ENCODE measurements at places on chromosomes 11 and 22.

GRCh38 chr11:13339195-13340153, 61.9 kb downstream of the BMAL1 start:
- DNase-seq: peak; percentile 40

DNA sequence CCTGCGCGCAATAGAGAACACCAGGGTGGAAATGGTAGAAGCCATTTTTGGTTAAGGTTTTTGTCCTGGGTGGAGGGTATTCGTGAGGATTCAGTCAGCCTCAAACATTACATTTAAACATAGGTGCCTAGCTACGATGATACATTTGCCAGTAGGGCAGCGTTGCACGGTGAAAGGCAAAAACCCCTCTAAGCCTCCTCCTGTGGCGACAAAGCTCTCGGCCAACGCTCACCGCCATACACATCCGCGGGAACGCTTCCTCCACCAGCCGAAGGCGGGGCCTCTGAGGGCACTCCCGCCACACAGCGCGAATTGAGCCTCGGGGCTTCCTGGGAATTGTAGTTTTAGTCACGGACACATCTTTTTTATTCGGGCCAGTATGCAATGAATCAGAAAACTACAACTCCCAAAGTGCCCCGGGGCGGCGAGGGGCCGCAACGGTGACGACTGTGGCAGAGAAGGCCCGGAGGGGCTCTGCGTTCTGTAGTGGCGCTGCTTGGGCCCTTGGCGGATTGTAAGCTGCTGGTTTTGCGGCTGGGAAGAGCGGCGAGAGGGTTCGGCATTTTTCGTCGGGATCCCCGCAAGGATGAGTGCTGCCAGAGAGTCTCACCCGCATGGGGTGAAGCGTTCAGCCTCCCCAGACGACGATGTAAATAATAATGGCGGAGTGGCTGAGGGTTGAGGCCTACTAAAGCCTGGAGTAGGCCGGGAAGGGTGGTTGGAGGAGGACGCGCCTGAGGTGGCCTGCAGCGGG, at the start of gene C11orf58:
Gene C11orf58, plus strand, starts transcription at position 455 of the 754 bp plus-strand sequence. Its CDS starts 132 bp downstream, at position 587.
- peak; percentile 99 for DNase-seq

DNA sequence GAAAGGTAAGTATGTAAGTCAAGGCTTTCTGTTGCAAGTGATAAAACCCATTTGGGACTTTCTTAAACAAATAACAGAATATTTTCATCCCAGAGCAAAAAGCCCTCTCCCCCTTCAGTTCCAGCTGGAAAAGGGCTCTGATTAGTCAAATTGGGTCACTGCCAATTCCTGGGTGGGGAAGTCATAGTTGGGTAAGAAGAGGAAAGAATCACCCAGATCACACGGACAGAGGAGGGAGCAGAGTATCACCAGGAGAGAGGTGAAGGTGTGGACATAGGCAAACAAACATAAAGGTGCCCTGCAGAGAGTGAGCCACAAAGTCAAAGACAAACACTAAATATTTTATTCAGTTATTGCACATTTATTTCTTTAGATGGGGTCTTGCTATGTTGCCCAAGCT, 36.3 kb upstream of the SORL1 start:
- DNase-seq: no peak

GRCh38 chr11:100719809-100720221, 32.7 kb downstream of the ARHGAP42 start:
- DNase-seq: peak; percentile 69

DNA sequence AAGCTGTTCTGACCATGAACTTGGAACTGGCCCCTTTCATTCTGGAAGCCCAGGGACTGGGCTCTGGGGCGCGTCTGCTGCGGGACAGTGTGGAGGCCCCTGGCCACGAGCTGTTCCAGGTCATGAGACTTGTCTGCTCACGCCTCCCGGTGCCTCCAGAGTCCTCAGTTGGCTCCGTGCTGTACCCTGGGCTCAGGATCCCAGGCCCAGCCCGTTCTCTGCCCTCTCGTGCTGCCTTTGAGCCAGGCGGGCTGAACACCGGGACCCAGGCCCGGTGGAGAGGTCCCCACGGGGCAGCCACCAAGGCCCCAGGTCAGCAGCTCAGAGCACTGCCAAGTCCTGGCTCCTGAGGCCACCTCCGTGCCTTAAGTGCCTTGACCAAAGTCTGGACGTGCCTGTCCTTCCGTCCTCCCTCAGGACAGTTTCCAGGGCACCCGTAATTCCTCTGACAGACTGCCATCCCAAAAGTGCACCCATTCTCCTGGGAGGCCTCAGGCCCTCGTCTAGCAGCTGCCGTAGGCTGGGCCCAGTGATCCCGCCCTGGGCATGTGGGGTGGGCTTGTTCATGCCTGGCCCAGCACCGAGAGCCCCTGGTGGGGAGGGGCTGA, 36.3 kb upstream of the PPARA start:
- no peak for DNase-seq

- no peak for DNase-seq
Observed at GRCh38 chr11:131955904-131956303, 585.5 kb downstream of the NTM start.

DNA sequence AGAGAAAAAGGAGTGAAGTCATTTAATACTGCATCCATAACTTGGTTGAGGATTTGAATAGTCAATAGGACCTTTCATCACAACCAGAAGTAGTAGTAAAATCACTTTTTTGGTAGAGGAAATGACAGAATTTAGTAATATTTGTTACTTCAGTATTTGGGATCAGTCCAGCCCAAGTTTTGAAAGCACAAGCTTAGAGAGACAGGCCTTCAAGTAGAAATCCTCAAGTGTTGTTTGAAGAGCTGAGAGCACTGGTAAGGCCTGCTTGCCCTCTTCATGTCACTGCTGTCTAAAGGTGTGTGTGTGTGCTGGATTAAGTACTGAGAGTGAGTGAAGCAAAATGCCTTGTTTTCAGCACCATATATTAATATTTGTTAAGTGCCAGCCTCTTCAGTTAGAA, 137.3 kb downstream of the WNT11 start:
- DNase-seq: no peak

DNA sequence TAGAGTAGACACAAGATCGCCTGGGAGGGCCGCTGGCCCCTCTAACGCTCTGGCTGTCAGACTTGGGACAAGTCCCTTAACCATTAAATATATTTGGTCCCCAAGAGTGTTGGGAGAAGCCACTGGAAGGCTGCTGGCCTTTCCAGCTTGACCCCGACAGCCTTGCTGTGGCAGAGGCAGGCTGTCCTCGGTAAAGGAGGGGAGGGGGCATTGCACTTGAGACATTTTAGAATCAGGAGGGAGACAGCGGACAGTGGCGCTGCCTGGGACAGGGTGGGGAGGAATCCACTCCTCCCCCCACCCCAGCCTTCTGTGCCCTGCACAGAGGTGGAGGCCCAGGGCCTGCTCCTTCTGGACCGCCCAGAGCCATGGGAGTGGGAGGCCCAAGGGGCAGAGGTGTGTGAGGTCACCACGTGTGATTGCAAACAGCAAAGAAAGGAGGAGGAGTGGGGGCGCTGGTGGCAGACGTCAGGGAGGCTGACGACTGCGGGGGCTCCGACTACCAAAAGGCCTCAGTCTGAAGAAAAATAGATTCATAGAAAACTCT, 28.9 kb downstream of the APOL1 start:
- DNase-seq: no peak

DNA sequence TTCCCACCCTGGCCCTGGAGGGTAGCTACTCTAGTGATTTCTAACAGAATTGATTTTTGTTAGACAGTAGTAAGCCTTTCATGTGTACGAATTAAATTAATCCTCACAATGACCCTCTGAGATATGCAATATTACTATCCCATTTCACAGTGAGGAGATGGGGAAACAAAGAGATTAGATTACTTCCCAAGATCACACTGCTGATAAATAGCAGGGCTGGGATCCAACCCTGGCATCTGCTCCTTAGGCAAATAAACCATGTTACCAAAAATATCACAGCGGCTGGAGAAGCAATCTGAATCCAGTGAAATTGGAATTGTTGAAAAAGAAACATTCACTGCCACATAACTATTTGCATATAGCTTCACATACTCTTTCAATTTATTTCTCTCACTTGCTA, 12.8 kb upstream of the CAVIN3 start:
- no peak for DNase-seq

DNA sequence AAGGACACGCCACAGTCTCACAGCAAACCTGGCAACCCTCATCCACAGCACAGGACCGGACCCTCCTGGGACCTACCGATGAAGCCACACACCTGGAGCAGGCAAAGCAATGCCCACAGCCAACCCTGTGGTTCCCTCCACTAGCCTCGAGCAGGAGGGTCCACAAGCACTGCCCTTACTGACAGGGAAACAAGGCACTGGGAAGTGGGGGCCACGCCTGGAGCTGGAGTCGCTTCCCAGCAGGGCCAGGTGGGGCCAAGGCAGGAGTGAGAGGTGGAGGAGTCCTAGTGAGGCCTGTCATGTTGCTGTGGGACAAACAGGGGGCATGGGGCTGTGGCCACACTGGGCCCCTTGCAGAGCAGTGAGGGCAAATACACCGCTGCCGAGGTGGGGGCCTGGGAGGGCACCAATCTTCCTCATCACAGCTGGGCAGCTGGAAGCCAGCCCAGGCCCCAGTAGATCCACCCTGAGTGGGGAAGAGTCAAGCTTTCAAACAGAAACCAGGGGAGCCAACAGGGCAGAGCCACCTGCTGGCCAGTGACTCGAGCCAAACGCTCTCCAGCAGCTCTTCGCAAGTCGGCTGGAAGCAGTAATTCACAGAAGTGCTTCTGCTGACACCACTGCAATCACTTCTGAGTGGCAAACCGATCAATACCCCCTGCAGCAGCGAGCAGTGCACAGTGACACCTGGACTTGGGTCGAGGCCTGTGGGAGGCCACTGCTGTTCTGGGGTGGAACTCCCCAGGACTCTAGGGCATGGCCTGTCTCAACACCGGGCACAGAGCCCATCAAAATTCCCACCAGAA, 13.7 kb downstream of the SULT4A1 start:
- DNase-seq: peak; percentile 39

GRCh38 chr11:98036810-98037209, 983.9 kb upstream of the CNTN5 start:
- DNase-seq: no peak

GRCh38 chr11:115918576-115918975, 414.4 kb upstream of the CADM1 start:
- DNase-seq: no peak

DNA sequence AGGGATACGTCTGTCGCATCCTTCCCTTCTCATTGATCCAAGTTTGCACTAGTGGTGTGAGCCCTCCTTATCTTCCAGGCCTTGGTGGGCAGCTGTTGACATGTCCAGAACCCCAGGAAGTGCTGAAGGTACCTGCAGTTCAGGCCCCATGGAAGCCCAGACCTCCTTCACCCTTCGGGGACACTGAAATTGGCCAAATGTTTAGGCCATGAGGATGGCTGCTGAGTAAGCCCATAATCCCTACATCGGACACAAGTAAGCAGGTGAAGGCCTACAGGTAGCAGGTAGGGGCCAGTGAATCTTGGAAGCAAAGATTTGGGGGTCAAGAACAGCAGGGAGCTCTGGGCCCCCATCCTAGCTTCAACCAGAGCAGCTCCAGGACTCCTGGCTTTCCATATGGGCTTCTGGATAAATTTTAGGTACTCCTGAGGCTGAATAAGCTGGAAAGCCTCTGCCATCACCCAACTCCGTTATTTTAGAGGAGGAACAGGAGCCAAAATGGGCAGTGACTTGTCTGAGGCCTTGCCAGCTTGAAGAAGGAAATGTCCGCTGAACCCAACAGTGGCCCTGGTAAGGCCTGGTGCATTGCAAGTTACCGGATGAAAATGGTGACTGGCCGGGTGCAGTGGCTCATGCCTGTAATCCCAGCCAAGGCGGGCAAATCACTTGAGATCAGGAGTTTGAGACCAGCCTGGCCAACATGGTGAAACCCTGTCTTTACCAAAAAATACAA, 45.2 kb downstream of the MORC2 start:
- no peak for DNase-seq

DNA sequence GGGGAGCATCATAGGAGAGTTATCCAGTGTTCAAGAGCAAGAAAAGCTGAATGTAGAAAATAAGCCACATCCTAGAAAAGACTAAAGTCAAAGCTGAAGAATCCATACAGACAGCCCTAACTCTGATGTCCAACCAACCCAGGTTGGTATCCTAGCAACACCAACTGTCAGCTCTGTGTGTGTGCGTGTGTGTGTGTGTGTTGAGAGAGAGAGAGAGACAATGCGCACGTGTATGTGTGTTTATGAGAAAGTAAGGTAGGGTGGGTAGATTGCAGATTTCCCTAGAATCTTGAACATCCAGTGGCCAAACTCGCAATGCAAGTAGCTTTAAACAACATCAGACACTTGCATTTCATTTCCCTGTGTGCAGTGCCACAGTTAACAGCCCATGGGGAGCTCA, 274.9 kb downstream of the FAM181B start:
- DNase-seq: no peak

DNA sequence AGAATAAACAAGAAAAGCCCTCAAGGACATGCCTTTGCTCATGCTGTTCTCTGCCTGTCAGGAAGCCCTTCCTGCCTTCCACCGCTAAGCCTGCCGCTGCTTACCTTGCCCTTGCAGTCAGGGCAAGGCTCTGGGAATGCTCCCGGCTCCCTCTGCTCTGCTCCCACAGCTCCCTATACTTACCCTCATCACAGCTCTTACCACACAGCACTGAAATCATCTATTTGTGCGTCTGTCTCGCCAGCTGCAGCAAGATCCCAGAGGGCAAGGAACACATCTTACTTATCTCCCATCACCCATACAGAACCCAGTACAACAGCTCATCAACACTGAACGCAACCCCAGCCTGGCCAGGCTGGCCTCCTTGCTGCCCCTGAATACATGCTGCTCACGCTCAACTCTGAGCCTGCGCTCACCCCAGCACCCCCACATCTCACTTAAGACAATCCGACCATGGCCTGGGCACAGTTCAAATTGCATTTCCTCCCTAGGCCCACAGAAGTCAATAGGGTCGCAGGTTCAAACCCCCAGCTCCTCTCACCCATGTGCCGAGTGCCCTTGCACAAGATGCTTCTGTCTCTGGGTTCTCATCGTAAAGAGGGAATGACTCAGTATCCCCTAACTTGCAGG, 161.8 kb downstream of the IGLL1 start:
- DNase-seq: no peak

DNA sequence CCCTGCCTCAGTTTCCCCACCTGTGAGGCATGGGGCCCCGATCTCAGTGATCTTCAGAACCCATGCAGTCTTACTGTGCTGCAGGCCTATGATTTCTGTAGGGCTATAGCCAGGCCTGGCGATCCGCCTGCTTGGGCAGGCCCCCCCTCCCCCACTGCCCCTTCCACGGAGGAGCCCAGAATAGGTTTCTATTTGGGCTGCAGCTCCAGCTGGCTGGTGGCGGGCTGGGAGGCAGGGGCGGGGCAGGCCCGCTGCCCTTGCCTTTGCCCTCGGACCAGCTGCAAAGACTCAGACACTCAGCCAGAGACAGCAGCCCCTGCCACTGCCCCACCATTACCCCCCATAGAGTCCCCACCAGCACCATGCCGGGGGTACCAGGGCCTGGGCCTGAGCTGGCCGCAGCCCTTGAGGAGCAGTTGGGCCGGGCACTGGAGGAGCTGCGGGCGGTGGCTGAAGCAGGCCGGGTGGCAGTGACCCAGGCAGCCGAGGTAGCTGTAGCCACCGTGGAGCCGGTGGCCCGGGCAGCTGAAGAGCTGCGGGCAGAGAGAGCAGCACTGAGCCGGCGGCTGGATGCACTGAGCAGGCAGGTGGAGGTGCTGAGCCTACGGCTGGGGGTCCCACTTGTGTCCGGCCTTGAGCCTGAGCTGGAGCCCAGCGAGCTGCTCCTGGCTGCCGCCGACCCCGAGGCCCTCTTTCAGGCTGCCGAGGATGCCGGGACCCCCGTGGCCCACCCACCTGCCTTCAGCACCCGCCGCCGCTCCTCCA, 12.2 kb downstream of the SMTN start:
- DNase-seq: no peak

Data from ELF-1 (cell line).